ENCODE measurements at places on chromosomes 4 and X.

- no peak for DNase-seq
These were observed 54.3 kb downstream of the TSC22D3 start for GRCh38 chrX:107721318-107721717.

DNA sequence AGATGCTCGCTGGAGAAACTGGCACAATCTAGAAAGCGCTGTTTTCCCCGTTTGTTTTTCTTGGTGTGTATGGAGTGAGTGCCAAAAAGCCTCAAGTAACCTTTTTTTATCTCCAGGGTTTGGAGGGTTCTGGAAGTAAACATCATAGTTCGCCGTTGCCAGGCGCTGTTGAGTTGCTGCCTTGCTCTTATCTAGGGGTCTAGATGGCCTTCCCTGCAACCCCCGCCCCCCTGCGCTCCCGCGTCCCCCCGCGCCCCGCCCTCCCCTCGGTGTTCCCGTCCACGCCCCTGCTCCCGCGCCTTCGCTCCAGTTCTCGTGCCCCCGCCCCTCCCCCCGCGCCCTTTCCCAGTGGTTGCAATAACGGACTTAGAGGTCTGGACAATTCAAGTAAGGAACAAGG is 555 bp upstream of the GCNA start:
- no peak for DNase-seq

GRCh38 chr4:47837908-47838294 is at the start of gene CORIN:
Gene CORIN, minus strand, starts transcription at chr4:47838067. Its CDS starts 118 bp downstream, at chr4:47837949.
- no peak for DNase-seq

- DNase-seq = no peak
These were observed 6.1 kb downstream of the SLC7A11 start for GRCh38 chr4:138236037-138236436.

GRCh38 chr4:6607368-6608055 is 32.5 kb downstream of the MAN2B2 start:
- DNase-seq = no peak

GRCh38 chrX:115960440-115961084 is 210.0 kb upstream of the AGTR2 start:
- no peak for DNase-seq

DNA sequence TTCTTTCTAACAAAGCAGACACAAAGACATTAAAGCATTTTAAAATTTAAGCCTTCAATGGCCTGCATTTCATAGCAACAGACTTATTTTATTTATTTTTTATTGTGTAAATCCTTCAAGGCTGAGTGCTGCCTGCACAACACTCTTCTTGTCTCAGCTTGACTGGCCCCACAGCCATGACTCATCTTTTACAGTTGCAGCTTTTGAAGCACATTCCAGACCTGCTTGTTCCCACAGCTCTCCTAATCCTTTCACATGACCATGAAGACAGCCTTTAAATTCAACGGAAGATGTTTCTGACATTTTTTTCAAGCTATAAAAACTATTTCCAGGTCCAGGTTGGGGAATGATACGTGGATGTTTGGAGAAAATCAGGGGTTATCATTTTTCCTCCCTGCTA is 276.9 kb upstream of the TACR3 start:
- no peak for DNase-seq

GRCh38 chrX:129653971-129654651 is 645 bp downstream of the APLN start:
- DNase-seq = no peak

GRCh38 chr4:102807345-102807744 is 20.0 kb downstream of the UBE2D3 start:
- DNase-seq = no peak

DNA sequence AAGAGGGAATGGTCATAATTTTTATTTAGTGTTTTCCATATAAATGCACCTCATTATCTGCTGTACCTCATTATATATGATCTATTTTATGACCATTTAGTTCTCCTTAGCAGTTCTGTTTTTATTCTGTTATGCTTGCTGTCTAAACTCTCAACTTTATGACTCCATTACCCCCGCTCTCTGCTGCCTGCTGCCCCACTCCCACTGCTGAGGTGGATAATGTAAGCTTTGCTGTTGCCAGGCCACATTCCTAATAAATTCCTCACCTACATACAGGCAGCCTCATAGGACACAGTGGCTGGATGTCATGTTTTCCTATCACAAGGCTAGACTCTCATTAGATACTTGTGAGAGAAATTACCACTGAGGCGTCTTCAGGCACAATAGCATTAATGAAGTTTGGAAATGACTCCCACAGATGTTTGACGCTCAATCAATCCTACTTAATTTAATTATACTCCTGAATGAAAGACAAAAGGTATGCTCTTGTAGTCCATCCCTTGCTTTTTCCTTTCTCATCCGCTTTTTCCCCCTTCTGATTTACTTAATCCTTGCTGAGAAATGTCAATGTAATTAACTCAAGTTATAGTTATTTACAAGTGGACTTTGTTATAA is 497.5 kb upstream of the IGFBP7 start:
- DNase-seq = no peak

DNA sequence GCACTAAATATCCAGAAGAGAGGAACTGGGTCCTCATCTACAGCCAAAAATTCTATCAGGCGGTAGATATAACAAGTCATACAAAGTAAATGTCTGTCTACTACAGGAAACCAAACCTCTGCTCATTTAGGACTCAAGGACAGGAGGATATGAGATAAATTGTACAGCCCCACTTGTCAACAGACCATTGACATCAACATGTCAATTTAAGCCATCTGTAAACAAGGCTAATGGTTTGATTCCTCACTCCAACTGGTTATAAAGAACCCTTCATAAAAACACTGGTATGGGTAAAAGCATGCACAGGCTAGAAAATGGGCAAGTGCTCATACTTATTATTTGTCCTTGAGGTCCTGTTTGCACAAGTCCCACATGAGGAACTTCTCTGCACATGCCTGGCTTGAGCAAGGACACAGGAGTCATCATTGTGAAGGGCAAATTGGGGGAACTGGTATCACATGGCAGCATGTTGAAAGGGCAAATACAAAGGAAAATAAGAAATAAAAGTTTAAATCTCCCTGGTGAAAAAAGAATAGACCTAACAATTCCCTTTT is 13.2 kb downstream of the RTL8B start:
- DNase-seq = no peak

GRCh38 chrX:38175139-38175538 is 45.5 kb downstream of the SRPX start:
- no peak for DNase-seq

DNA sequence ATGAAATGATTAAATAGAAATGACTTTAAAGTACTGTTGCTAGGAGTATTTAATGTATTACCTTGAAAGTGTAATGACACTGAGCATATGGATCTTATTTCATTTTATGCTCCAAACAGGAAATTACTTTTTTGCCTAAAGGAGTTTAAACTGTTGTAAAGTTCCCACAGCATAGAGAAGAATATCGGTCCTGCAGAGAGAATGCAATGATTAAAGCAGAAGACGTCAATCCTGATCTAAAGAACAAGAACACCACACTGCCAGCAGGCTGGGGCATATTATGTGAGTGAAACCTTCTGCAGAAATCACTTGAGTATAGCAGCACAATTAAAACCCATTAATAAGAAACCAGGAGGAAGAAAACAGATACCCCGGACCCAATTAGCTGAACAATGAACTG is 72.8 kb upstream of the CAMK2D start:
- DNase-seq = no peak

GRCh38 chr4:85751866-85752265 is 276.9 kb downstream of the ARHGAP24 start:
- DNase-seq = no peak

GRCh38 chr4:28269426-28269825 is 1408.8 kb downstream of the STIM2 start:
- no peak for DNase-seq

GRCh38 chrX:133892337-133892736 is 93.1 kb downstream of the GPC3 start:
- DNase-seq = no peak

GRCh38 chr4:169428376-169428775 is 157.6 kb upstream of the SH3RF1 start:
- DNase-seq = no peak

DNA sequence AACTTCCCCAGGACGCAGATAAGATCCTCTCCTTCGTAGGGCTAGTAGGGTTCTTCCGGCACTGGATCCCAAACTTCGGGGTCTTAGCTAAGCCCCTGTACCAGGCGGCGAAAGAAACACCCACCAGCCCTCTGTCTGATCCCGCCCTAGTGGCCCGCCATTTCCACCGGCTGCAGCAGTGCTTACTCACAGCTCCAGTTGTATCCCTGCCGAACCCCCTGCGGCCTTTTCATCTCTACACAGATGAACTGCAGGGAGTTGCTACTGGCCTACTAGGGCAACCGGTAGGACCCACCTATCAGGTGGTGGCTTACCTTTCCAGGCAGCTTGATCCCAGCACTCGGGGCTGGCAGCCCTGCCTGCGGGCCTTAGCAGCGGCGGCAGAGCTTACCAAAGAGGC is 961.2 kb downstream of the RPA4 start:
- DNase-seq = no peak

- DNase-seq = no peak
These were observed 170.1 kb downstream of the ATP10D start for GRCh38 chr4:47654972-47655693.

All from T-helper 2 cell (primary cell).